Fibroblast of villous mesenchyme (primary cell): ENCODE measurements at places on chromosomes 2 and 18.
A peak's percentile ranks its signal among the peaks of the same experiment; 100 is the strongest.

GRCh38 chr2:149657401-149658040, 69.9 kb upstream of the MMADHC start:
- no peak for DNase-seq

- DNase-seq: no peak
Measured at GRCh38 chr18:59833785-59834184, 66.0 kb upstream of the PMAIP1 start.

- peak; percentile 11 for DNase-seq
Measured at GRCh38 chr2:182006595-182007341, 21.1 kb downstream of the PPP1R1C start.

- DNase-seq: peak; percentile 44
Measured at GRCh38 chr2:229265727-229266126, 5.4 kb downstream of the PID1 start.

GRCh38 chr18:40388121-40388520, 1566.9 kb upstream of the PIK3C3 start:
- no peak for DNase-seq

GRCh38 chr2:96345438-96345837, 9.9 kb downstream of the NCAPH start:
- DNase-seq: no peak

DNA sequence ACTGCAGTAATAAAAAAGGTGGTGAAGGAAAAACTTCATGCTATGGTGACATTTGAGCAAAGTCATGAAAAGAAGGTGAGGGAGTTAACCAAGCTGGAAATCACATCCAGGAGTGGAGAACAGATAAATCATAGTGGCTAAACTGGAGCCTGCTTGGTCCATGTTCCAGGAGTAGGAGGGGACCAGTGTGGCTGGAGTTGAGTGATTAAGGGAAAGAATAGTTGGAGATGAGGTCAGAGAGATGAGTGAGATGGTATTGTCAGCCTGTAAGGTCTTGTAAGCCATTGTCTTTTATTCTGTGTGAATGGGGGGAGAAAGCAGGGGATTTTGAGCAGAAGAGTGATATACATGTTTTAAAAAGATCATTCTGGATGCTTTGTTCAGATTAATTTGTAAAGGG, 52.3 kb downstream of the NABP1 start:
- no peak for DNase-seq

GRCh38 chr2:194327196-194327888, 1329.7 kb upstream of the SLC39A10 start:
- no peak for DNase-seq

DNA sequence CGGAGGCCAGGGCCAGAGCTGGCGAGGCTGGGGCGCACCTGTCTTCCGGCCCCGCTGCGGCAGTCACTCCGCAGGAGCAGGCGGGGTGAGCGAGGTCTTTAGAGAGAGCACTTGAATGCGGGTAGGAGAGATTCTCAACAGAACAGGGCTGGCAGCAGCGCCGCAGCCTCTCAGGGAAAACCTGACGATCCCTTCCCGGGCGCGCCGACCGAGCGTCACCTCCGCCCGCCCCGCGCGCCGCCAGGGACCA, 526 bp downstream of the PRKRA start:
- no peak for DNase-seq

- no peak for DNase-seq
Measured at GRCh38 chr2:8289111-8289510, 392.7 kb upstream of the ID2 start.

DNA sequence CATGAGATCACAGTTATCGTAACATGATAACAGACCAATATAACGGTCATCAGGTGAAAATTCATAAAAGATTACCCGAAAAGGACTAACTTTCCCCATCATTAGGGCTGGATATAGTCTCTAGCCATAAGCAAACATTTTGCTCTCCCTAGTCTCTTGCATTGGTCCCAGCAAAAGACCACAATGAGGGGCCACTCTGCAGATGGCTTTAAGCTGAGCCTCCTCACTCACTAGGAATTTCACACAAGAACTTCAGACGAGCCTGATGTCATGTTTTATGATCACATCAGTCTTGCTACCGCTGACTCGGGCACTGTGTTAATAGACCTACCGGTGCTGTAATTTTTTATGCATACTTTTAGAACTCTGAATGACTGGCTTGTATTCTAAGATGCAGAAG, 35.2 kb downstream of the STK17B start:
- DNase-seq: no peak
